Stimulated activated CD4-positive, alpha-beta T cell treated with anti-CD3 and anti-CD28 coated beads, Interleukin-1b, Interleukin-23, amount 100 ng/mL, for 48 hours (primary cell): ENCODE measurements at places on chromosomes 12 and 14.

GRCh38 chr12:97322388-97322787, 140.2 kb upstream of the RMST start:
- no peak for DNase-seq

DNA sequence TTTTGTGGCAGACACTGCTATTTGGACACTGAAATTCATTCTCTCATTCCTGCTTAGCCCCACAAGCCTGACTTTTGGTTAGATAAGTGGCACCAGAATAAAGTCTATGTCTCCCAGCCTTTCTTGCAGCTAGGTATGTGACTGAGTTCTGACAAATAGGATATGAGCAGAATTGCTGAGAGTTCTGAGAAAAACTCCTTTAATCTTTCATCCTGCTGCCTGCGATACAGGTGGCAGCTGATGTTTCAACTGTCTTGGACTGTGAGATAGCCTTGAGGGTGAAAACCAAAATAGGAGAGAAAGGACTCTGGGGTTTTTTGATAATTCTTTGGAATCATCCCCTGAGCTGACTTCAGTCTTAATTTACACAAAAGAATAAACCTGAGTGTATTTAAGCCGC, 55.8 kb downstream of the MBIP start:
- no peak for DNase-seq

GRCh38 chr14:34433957-34434356, 28.1 kb downstream of the SPTSSA start:
- no peak for DNase-seq

DNA sequence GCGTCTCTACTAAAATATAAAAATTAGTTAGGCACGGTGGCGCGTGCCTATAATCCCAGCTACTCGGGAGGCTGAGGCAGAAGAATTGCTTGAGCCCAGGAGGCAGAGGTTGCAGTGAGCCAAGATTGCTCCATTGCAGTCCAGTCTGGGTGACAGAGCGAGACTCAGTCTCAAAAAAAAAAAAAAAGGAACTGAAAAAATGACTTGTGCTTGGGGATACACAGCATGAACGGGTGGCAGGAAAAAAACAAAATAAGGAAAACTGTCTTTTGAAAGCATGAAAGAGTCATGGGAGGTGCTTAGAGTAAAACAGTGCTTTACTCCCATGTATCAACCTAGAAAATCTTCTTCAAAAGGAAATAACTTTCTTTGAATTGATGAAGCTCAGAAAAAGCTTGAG, 80.8 kb downstream of the TMTC1 start:
- DNase-seq: no peak

DNA sequence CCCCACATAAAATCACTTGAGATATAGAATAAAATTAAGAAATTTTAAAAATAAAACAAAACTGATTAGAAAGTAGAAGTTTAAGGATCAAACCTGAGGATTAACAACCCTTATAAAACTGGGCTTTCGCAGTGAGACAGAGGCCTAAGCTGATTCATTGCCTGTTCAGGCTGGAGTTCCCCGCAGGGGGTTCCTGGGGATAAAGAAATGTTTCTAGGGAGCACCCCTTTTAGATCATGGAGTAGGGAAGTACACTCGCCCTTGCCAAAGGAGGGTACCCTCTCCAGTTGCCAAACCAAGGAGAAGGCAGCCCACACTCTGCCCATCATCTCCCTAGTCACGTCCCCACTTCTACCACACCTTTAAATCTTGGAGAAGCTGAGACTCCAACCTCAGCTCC, 6.8 kb downstream of the GLIPR1 start:
- no peak for DNase-seq

GRCh38 chr14:63205866-63206265, 1.6 kb downstream of the RHOJ start:
- no peak for DNase-seq

GRCh38 chr14:50941151-50941550, 3.1 kb downstream of the PYGL start:
- no peak for DNase-seq

DNA sequence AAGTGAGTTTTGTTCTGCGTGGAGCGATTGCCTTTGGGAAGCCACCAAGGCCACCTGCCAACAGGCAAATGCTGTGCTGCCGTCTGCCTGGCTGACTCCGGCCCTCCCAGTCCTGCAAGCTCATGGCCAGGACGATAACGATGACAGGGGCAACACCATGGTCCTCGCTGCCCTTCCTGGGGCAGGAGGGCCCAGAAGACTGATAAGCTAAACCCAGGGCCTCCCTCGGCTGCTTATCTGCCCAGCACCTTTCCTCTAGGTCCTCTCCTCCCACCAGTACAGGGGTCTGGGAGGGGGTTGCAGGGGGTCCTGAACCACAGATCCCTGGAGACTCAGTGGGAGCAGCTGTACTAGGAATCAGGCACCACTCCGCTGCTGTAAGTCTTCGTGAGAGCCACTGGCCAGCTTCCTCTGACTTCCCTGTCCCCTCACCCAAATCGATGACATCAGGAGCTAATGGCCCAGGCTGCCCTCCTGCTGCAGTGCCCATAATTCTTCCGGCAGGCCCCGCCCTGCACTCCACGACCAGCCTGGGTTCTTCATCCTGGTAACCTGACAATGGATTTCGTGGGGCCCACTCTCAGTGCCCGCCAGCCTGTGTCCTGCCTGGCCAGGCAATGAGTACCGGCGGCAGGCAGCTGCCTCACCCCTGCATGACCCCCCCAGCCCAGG, 5.1 kb downstream of the ANKRD9 start:
- no peak for DNase-seq

GRCh38 chr14:103690332-103690731, 24.9 kb downstream of the XRCC3 start:
- no peak for DNase-seq

GRCh38 chr14:68208626-68209317, 389.2 kb downstream of the RAD51B start:
- no peak for DNase-seq

GRCh38 chr14:93969082-93969828, 7.1 kb downstream of the ASB2 start:
- DNase-seq: no peak

DNA sequence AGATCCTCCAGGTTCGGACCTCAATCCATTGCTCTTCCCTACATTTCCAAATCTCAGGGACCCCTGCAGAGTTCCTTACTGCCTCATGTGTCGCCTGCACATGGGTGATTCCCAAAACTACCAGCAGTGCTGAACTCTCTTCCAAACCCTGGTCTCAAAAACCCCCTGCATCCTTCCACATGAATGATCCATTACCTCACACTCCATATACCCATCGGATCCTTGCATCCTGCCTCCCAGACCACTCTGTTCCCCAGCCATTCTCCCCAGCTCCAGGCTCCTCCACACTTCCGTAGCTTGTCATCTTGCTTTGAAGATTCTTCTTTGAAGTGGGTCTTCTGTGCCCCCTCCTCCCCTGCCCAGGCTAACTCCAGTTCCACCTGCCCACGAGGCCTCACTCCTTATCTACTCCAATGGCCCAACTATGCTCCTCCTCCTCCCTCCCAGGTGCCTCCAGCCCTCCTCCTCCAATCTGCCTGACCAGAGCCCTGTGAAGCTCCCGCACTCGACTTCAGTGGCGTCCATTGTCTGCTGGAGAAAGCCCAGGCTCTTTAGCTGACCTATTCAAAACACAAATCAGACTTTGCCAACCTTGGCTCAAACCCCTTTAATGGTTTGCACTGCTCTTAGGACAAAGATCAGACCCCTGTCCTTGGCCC, 13.8 kb downstream of the RAPGEF3 start:
- DNase-seq: no peak

GRCh38 chr12:121420109-121420508, 20.2 kb downstream of the RNF34 start:
- no peak for DNase-seq

- DNase-seq: no peak
Measured at GRCh38 chr14:24848102-24848790, 201.7 kb downstream of the STXBP6 start.

- DNase-seq: no peak
Measured at GRCh38 chr14:102323102-102323501, 3.6 kb downstream of the ZNF839 start.

GRCh38 chr12:121326996-121327674, 25.1 kb downstream of the ANAPC5 start:
- DNase-seq: no peak

GRCh38 chr12:92481066-92481465, 221.7 kb upstream of the PLEKHG7 start:
- no peak for DNase-seq

DNA sequence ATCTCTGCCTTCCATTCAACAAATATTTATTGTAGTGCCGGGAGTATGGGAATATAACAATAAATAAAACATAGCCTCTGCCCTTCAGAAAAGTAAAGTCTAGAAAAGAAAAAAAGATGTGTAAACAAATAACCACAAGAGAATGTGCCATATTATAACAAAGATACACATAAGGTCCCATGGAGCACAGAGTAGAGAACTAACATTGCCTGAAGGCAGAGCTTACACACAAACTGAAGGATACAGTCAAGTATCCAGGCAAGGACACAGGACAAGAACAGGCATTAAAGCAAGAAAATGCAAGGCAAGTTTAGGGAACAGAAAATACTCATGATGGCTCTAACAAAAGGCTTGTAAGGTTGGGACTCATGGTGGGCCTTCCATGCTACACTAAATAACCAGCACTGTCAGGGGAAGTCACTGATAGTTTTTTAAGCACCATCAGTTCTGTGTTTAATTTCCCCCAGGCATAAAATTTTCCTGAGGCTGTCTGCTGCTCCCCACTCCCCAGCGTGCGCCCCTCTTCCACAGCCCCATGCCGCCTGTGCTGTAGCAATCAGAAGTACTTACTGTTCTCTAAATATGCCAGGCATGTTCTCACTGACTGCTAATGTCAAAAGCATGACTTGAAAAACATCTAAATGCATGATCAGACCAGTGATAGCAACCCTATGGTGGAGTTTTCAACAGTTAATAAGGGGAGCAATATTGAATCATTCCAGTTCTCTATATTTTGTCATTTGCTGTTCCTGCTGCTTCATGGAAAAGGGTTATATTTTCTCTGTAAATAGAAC, 77.8 kb downstream of the ANKS1B start:
- no peak for DNase-seq

- DNase-seq: no peak
Measured at GRCh38 chr14:105479431-105480158, 5.0 kb downstream of the CRIP2 start.

GRCh38 chr14:44803239-44803905, 158.4 kb downstream of the KLHL28 start:
- no peak for DNase-seq

GRCh38 chr12:111409780-111410430, 4.2 kb downstream of the SH2B3 start:
- no peak for DNase-seq

DNA sequence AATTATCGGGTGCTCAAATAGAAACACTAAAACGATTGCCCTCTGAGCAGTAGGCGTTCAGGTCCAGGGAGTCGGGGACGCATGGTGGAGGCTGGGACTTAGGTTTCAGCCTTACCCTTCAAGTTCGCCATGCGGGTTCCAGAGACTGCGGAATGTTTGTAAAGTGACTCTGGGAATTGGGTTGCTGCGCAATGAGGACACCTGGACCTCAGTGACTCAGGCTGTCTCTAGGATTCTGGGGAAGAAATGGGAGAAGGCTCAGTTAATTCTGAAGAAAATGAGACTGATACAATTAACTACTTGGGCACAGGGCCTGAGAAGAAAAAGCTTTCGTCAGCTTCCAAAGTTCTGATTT, 1.1 kb downstream of the LGALS3 start:
- DNase-seq: no peak

- no peak for DNase-seq
Measured at GRCh38 chr12:54356951-54357356, 7.3 kb downstream of the GPR84 start.

- no peak for DNase-seq
Measured at GRCh38 chr12:11764837-11765236, 115.4 kb downstream of the ETV6 start.

- no peak for DNase-seq
Measured at GRCh38 chr12:79547044-79547734, 143.6 kb downstream of the PAWR start.

DNA sequence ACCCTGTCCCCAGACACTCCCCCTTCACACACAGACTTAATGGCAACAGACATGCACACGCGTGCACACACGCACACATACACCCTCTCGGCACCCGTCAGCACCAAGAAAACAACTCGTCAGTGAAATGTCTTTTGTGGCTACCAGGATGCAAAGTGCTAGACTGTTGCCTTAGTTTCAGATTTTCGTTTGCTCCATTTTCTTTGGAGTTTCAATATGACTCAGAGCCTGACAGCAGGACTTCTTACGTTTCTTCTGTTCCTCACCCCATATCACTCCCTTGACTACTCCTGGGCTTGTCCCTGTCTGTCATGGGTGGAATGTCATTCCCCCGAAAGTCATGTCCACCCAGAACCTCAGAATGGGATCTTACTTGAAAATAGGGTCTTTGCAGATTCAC, 182.9 kb downstream of the GLT1D1 start:
- no peak for DNase-seq

- no peak for DNase-seq
Measured at GRCh38 chr12:26043135-26044006, 81.5 kb downstream of the BHLHE41 start.

GRCh38 chr12:52947738-52948423, 1.0 kb upstream of the KRT18 start:
- DNase-seq: no peak

DNA sequence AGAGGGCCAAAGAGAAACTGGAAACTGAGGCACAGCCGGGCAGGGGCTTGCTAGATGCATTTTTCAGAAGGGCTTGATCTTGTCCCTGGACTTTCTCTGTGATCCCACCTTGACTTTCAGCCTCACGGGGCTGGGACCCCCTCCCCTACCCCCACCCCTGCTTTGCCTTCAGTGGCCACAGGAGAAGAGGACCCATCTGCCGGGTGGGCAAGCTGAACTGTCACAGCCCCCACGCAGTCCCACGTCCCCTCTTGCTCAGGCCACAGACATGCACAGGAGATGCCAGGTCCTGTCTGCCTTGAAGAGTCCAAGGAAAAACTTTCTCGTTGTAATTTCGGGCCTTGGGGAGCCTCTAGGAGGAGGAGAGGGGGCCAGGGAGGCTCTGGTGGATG, 158.9 kb downstream of the KIF26A start:
- no peak for DNase-seq

DNA sequence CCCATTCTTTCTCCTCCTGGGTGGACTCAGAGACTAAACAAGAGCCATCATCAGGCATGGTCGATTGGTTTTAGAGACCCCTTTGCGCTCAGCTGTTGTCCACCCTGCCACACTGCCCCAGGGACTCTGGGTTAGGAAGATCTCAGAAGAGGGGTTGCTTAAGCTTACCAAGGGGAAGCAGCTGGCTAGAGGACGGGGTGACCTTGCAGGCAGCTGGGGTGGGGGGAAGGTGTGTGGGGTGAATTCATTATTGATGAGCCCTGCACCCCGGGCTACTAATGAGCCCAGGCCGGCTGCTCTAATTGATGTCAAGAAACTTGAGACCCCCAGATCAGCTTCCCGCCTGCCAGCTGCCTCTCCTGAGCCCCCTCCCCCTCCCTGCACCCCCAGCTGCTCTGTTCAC, 8.7 kb upstream of the ZNF385A start:
- DNase-seq: no peak

GRCh38 chr12:30870491-30871265, 55.9 kb upstream of the TSPAN11 start:
- no peak for DNase-seq

DNA sequence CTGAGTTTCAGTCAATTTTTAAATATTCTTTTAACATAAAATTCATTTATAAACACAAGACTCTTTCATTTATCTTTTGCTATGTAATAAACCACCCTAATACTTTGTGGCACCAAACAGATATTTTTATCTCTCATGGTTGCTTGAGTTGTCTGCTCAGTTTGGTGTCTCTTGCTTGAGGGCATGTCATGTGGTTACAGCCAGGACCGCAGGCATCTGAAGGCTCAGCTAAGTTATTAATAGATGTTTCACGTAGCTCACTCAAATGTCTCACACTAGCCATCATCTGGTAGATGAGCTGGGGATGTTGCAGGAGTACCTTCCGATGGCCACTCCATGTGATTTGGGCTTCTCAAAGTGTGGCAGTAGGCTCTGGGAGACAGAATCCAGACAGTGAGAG, 597.8 kb downstream of the ETNK1 start:
- DNase-seq: no peak
